ENCODE measurements at places on chromosomes 2 and 18. TPM values are rescaled to one million over a fixed set of nuclear protein-coding genes. Genes with fewer than 3 reads are reported as not detected.
A peak's percentile ranks its signal among the peaks of the same experiment; 100 is the strongest.

The CXCR4 gene
- total RNA-seq: 42.2 TPM

The TTR gene
- not detected for total RNA-seq

The PIK3C3 gene
- total RNA-seq: 72.1 TPM

The MSGN1 gene
- not detected for total RNA-seq

The TMEM178A gene
- total RNA-seq: 6.5 TPM

The BMP10 gene
- total RNA-seq: not detected

The IER3IP1 gene
- 10.3 TPM for total RNA-seq

The MAP3K19 gene
- not detected for total RNA-seq

The INPP1 gene
- total RNA-seq: 13.0 TPM

The REG1B gene
- total RNA-seq: 1.8 TPM

The TRIM43 gene
- total RNA-seq: not detected

The PAIP2B gene
- 3.3 TPM for total RNA-seq

The SNTG2 gene
- total RNA-seq: 8.9 TPM

The SCN7A gene
- 9.0 TPM for total RNA-seq

The SPATA3 gene
- total RNA-seq: not detected

GRCh38 chr2:188588235-188588634 lies 296.6 kb downstream of the GULP1 start:
- DNase-seq: no peak

GRCh38 chr18:63253428-63254372 lies 65.9 kb downstream of the BCL2 start:
- DNase-seq: no peak

DNA sequence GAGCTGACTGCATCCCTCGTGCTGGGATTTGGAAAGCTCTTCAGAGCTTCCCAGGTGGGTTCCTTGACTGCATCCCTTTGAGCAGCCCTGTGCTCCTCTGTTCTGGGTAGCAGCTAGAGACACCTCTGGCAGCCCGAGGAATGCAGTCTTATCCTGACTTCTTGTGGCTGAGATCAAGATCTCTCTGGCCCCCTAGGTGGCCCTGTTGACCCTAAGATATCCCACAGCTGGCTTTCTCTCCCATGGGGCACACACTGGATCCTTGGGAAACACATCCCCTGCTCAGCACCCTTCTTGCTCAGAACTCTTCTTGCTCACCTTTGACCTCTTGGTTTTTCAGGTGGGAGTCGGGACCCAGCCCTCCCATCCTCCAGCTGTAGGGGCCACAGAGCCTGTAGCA lies 237.2 kb downstream of the TSN start:
- DNase-seq: no peak

DNA sequence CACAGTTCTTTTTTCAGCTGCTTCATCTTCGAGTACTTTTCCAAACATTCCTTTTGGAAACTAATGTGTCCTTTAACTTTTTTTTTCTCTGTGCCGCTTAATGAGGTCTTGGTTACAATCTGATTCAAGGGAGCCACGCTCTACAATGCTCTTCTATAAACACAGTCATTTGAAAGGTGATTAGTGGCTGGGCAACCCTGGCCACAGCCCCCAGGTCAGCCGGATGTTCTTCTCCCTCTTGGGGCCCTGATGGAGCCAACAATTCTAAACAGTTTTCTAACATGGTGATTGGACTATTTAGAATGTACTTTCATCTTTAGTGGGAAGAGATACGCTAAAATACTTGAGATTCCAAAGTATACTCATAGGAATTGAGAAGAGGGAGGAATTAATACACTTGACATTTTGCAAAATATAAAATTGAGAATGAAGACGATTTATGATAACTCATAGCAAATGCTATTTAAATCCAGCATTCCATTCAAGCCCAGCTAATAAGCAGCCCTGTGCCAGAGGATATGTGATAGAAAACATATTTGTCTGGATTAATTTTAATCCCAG lies 83.7 kb upstream of the MBOAT2 start:
- no peak for DNase-seq

DNA sequence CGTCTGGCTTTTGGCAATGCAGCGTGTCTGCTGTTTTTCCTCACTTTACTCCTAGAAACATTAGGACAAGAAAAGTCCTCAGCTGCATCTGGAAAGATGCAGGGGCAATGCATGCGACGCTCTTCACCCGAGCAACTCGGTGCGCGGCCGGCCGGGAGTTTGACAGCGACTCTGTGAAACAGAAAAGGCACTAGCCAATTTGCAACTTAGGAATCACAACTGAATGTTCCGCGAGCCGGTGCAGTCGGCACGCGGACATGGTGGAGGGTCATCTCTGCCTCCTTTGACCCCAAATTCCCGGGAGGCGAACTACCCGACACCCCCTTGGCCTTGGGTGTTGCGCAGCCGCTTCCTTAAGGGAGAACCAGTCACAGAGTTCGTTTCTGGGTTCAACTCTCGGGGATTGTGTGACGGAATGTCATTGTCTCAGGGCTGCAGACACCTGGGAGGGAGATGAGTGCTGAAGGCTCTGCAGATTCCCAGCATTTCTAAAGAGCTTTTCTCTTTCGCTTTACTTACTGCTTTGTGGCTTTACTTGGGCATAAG lies 9.8 kb downstream of the NR4A2 start:
- no peak for DNase-seq

- DNase-seq: no peak
Observed at GRCh38 chr2:224982910-224983711, 59.2 kb downstream of the DOCK10 start.

DNA sequence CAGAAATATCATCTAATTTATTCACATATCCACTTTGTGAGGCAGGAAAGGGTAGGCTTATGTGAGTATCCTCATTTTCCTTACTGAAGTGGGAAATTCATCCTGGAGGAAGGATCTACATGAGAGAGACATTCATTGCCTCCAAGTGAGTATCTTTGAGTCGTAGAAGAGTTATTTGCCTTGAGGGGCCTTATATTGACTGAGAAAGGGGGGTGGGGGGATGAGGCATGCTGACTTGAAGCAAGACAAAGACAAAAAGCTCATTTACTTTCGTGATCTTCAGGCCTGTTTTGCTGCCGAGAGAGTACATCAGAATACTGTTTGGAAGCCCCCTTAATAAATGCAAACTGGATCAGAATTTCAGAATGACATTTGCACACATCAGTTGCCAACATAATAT lies 17.6 kb upstream of the NEDD4L start:
- no peak for DNase-seq

GRCh38 chr2:234334151-234334550 lies 162.7 kb downstream of the ARL4C start:
- DNase-seq: no peak

- no peak for DNase-seq
Observed at GRCh38 chr2:184114439-184114838, 483.9 kb upstream of the ZNF804A start.

GRCh38 chr18:69759046-69759445 lies 188.6 kb downstream of the CD226 start:
- no peak for DNase-seq

GRCh38 chr2:182631299-182631698 lies 84.8 kb upstream of the DNAJC10 start:
- no peak for DNase-seq

GRCh38 chr2:202017940-202018339 lies 15.7 kb upstream of the FZD7 start:
- no peak for DNase-seq

- DNase-seq: no peak
Observed at GRCh38 chr18:63506336-63506646, 29.5 kb downstream of the SERPINB5 start.

GRCh38 chr2:238163481-238164198 lies 4.9 kb downstream of the ERFE start:
- no peak for DNase-seq

- peak; percentile 32 for DNase-seq
Observed at GRCh38 chr2:229417176-229417575, 146.1 kb upstream of the PID1 start.

- DNase-seq: no peak
Observed at GRCh38 chr2:12428786-12429185, 287.9 kb upstream of the TRIB2 start.

- DNase-seq: no peak
Observed at GRCh38 chr2:204686406-204686805, 141.1 kb downstream of the PARD3B start.

DNA sequence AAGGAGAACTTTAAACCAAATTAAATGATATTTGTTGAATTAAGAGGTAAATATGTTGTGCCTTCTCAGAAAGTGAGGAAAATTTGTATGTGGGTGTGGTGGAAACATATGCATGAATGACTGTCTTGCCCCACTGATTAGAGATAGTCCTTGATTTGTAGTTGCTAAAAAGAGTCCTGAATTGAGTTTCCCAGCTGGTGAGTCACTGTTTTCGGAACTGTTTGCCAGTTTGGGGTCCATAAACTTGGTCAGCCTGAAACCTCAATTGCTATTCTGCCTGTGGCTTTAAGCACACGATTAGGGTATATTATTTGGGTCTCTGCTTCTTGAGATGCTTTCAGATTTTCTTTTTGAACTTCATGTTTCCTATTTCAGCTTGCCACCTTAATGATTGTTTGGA lies 53.3 kb downstream of the PIKFYVE start:
- DNase-seq: no peak

DNA sequence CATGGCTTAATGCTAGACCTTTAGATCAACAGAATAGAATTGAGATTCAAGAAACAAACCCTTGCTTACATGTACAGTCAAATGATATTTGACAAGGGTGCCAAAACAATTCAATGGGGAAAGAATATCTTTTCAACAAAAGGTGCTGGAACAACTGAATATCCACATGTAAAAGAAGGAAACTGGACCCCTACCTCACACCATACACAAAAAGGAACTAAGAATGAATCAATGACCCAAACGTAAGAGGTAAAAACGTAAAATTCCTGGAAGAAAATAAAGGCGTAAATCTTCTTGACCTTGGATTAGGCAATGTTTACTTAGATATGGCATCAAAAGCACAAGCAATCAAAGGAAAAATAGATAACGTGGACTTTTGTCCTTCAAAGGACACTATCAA lies 43.1 kb downstream of the BAZ2B start:
- no peak for DNase-seq

DNA sequence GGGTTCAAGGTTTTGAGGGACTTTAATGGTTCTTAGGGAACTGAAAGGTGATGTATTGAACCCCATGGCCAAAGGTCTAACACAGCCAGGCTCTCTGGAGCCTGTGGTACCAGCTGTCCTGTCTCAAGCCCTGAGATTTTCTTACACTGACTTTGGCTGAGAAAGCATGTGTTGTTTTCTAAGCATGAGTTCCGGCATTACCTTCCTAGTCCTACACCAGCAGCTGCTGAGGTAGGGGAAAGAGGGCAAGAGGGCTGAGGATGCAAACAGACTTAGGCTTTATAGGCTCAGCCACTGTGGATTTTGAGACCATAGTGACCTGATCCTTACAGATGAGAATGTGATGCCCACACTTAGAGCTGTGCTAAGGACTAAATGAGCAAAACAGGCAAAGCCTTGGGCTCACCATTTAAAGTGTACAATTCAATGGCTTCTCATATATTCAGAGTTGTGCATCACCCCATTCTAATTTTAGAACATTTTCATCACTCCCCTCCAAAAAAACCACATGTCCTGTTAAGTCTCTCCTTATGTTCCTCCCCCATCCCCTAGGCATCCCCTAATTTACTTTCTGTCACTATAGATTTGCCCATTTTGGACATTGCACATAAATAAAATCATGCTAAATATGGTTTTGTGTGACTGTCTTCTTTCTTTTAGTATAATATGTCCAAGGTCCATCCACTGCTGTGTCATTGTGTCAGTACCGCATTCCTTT lies 99.7 kb upstream of the OTOS start:
- no peak for DNase-seq

DNA sequence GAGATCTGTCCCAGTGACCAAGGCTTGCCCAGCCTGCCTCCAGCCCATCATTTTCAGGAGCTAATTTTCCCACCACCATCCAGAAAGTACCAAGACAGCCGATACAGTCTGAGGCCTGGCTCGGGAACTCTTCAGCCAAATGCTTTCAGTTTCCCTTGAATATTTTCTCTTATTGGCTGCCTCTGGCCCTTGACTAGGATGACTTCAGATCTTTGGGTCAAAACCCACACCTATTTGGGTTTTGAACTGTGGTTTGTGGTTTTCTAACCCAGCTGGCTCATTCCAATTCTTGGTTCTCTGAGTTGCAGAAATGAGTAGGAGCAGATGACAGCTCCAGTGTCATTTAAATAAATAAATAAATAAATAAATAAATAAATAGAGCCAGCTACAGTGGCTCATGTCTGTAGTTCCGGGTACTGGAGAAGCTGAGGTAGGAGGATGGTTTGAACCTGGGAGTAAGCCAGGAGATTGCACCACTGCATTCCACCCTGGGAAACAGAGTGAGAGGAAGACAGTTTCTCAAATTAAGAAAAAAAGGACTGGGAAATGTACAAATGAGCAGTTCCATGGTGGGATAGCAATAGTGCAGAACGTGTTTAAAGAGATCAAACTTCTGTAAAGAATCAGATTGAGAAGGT lies 465.0 kb upstream of the SOX11 start:
- DNase-seq: no peak

- no peak for DNase-seq
Observed at GRCh38 chr2:58215429-58215828, 25.7 kb downstream of the FANCL start.

DNA sequence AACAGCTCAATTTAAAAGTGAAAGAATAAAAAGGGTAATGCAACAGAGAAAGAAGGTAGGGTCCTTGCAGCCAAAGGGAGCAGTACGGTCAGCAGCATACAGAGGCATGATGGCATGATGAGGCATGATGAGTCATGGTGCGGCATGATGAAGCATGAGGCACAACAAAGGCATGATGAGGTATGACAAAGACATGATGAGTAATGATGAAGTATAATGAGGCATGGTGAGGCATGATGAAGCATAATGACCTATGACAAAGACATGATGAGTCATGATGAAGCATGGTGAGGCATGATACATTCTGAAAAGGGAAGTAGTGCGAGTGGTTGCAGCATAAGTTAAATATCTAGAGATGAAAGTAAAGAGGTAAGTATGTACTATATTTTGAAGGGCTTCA lies 673.2 kb downstream of the TMEM182 start:
- DNase-seq: no peak

- no peak for DNase-seq
Observed at GRCh38 chr2:156192468-156192867, 140.1 kb downstream of the NR4A2 start.

DNA sequence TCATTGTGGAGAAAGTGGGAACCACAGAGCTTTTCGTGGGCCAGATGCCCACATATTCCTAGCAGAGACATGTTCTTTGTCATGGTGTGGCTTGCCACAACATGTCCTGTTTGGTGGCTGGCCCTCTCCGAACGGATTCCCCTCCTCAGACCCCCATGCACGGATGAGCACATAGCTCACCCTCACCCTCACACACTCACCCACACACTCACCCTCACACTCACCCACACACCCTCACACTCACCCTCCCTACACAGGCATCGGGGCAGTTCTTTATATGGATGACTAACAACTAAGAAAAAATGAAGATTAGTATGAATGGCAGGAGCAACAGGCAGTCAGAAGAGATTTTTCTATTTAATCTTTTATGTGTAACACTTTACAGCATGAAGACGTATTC lies 149.9 kb downstream of the ZNF236 start:
- DNase-seq: no peak

- DNase-seq: no peak
Observed at GRCh38 chr2:126643431-126643830, 12.5 kb upstream of the GYPC start.
